Omental fat pad (tissue), 4 donors: ENCODE measurements at places on chromosomes 4 and X. TPM values are rescaled to one million over a fixed set of nuclear protein-coding genes. Genes with fewer than 3 reads are reported as not detected.

The RIBC1 gene
- not detected for total RNA-seq

The RAB9B gene
- 0.60 TPM for total RNA-seq

DNA sequence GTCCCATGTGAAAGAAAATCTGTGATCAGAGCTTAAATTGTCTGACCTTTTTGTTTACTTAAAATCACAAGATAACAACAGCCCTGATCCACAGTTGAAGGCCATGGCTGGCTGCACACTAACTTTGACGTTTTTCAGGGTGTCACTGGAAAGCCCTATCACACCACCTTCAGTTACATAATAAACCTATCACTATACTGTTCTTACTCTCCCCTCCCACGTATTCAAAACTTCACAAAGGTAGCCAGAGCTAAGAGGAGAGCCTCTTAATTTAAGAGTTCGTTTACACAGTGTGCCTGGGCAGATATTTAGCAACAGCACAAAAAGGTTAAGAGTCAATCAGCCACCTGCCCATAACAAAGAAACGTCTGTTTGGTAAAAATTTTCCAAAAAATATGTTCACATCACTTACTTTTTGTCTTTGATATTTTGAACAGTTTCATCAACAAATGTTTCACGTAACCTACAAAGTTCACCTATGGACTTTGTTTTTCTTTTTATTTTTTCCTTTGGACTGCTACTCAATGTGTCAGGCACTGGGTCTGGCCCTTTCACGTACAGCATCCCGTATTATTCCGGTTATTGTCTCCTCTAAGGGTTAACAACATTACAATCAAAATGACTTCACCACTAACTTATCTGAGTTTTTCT is 25.0 kb downstream of the RFC1 start:
- no peak for DNase-seq

DNA sequence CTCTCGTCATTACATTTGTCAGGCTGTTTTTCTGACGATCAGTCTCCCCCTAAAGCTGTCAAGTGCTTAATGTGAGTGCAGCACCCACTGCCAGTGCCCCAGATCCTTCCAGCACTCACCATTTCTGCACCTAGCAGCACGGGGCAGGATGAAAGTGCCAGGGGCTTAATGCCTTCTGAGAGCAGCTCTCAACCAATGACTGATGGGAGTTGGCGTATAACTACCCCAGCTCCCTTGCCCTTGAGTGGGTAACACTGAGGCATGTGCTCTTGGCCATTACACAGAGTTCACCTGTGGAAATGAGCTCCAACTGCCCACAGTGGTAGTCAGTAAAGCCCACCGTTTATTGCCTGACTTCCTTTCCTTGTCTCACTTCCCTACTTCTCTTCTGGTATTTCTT is 226.2 kb upstream of the BCOR start:
- DNase-seq = no peak

GRCh38 chrX:88586317-88586716 is 160.7 kb upstream of the CPXCR1 start:
- DNase-seq = no peak

DNA sequence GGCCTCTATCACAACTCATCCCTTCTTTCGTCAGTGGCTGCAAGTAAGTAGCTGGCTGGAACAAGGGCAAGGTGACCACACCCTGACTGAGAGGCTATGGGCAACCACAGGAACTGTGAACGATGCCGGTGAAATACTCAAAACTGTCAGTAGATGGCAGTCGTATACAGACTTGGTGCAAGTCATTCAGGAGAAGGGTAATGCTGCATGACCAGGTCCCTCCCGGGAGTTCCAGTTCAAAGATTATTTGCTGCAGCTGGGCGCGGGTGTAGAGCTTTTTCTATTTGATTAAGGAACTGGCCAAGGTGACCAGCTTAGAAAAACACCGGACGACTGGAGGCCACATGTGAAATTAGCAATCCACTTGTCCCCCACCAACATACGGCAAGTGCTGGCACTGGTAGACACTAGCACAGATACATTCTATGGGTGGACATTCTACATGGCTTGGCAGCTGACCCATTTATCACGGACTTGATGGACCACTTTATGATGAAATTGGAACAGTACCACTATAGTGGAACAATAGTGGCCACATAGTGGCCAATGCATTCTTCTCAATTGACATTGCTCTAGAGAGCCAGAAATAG is 726.6 kb downstream of the TRAM1L1 start:
- DNase-seq = no peak

- no peak for DNase-seq
Measured at GRCh38 chr4:139028191-139028661, 12.6 kb downstream of the NOCT start.

- no peak for DNase-seq
Measured at GRCh38 chrX:132119821-132120515, 7.9 kb downstream of the FRMD7 start.
